ENCODE measurements at places on chromosomes 3 and 15. TPM values are rescaled to one million over a fixed set of nuclear protein-coding genes. Genes with fewer than 3 reads are reported as not detected.

Gene AADACL2
- total RNA-seq, result not detected

Gene CDCP1
- 40.6 TPM for total RNA-seq

Gene GAP43
- total RNA-seq, result not detected

Gene GOLGA8K
- total RNA-seq, result 1.9 TPM

Gene CCR2
- 1.3 TPM for total RNA-seq

Gene NANOGP8
- total RNA-seq, result 4.6 TPM

Gene POPDC2
- 13.9 TPM for total RNA-seq

Gene PAQR5
- 6.5 TPM for total RNA-seq

Gene TRH
- not detected for total RNA-seq

Gene P2RY14
- total RNA-seq, result 0.68 TPM

Gene PLCB2
- total RNA-seq, result 26.9 TPM

Gene LAMB2
- 311 TPM for total RNA-seq
